ENCODE measurements at places on chromosomes 13 and 19. TPM values are rescaled to one million over a fixed set of nuclear protein-coding genes. Genes with fewer than 3 reads are reported as not detected.

Gene ZNF507
- 6.9 TPM for polyA plus RNA-seq

Gene BRME1
- polyA plus RNA-seq = not detected

Gene FBXO17
- not detected for polyA plus RNA-seq

Gene APOC1
- polyA plus RNA-seq = not detected

Gene ZNF563
- 3.7 TPM for polyA plus RNA-seq

Gene CABP5
- polyA plus RNA-seq = not detected

Gene AZU1
- polyA plus RNA-seq = not detected

Gene CCDC194
- not detected for polyA plus RNA-seq

Measured in IgD-negative memory B cell (primary cell).